GM23338 (cell line): ENCODE measurements at places on chromosomes 16 and 17. TPM values are rescaled to one million over a fixed set of nuclear protein-coding genes. Genes with fewer than 3 reads are reported as not detected.

Gene ASPHD1
- 12.4 and 15.5 TPM in 2 replicates for polyA plus RNA-seq

Gene MIF4GD
- 9.4 and 11.3 TPM in 2 replicates for polyA plus RNA-seq

Gene CACNG1
- not detected in 2 replicates for polyA plus RNA-seq

Gene KRT31
- polyA plus RNA-seq, result not detected in 2 replicates

Gene CCT6B
- 1.1 and 1.3 TPM in 2 replicates for polyA plus RNA-seq

Gene TNFSF12
- polyA plus RNA-seq, result 3.5 and 5.1 TPM in 2 replicates
